ENCODE measurements at places on chromosomes 12 and 14.
A peak's percentile ranks its signal among the peaks of the same experiment; 100 is the strongest.

DNA sequence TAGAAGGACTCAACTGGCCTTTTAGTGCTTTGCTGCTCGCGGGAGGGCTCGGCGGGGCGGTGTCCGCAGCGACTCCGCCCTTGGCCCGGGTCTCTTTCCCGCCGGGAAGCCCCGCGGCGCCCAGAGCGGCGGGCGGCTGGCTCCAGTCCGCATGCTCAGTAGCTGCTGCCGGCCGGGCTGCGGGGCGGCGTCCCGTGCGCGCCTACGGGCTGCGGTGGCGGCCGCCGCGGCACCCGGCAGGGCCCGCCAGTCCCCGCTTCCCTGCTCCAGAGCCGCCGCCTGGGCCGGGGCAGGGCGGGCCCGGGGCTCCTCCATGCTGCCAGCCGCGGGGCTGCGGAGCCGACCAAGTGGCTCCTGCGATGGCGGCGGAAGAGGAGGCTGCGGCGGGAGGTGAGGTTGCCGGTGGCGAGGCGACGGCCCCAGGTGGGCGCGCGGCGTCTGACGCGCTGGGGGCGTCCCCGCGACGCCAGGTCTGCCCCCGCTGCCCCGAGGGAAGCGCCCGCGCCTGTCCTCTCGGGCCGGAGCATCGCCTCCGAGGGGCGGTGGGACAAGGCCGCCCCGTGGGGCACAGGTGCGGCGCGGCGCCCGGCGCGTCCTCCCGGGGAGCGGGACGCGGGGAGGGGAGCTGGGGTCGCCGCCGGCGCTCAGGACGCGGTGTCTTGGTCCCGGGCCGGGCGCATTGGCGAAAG is at the start of gene BMAL2:
BMAL2 (plus strand) TSS at position 123 of the 689 bp plus-strand sequence; CDS start at position 360, 237 bp downstream.
- DNase-seq, result peak; percentile 21

DNA sequence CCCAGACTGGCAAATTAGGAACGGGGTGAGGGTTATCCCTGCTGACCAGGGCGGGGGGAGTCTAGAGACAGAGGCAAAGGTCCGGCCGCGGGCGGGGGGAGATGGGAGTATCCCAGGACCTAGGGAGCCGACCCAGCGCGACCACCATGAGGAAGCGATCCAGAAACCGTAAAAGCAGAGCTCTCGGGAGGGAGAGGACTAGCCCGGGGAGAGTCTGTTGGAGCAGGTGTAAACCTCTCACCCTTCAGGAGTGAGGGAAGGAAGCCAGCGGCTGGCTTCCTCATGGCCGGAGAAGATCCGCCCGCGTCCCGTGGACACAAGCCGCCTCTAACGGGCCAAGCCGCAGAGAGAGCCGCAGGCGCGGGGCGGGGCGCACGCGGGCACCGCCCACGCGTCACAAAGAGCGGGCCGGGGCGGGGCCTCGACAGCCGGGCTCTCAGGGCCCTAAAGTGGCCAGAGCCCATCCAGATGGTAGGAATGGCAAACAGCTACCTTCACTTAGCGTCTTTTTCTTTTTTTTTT is at the start of gene ACRBP:
ACRBP (minus strand) TSS at position 350 of the 522 bp plus-strand sequence; CDS start at position 284, 66 bp downstream.
- DNase-seq, result peak; percentile 18

DNA sequence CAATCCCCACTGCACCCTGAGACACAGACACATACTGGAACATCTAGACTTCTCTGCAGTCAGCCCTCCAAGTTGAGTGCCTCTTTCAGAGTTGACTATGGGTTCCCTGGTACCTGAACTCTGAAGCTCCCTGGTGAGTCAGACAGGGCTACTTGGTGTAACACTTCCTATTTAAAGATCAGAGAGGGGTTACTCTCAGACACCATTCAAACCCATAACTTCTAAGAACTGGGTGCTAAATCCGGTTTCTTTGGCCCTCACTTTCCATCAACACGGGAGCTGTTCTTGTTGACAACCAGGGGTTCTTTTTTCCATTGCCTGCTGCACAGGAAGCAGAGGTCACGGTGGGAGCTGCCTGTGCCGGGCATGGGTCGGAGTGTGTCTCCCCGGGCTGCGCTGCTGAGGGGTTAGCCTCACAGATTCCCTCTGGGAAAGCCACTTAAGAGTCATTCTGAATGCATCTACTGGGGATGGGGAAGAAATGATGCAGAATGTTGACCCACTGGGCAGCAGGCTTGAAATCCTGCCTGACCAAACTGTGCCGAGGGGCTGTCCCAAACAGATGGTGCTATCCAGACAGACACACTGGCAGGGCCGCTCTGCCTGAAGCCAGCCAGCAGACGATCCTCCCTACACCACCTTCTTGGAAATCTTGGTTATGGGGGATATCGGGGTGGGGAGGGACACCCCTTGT is 74.1 kb downstream of the PITPNM2 start:
- DNase-seq, result peak; percentile 29

- DNase-seq, result peak; percentile 57
Observed at GRCh38 chr12:118055144-118055557, 5.8 kb downstream of the WSB2 start.

DNA sequence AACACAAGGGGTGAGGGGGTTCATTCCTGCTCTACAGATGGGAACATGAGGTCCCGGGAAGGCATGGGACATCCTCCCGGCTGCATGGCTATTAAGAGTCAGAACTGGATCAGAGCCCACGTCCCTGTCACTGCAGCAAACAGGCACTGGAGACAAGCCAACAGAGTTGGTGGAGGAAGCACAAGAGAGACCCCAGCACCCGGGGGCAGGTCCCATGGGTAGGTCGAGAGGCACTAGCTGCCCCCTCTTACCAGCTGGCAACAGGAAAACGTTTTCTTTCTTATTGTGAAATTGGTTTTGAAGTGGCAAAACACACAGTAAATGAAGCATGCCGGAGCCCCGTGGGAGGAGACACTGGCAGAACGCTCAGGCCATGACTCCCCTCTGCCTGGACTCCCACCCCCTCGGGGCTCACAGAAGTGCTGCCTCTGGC is 43.6 kb downstream of the SYNE3 start:
- DNase-seq, result no peak

DNA sequence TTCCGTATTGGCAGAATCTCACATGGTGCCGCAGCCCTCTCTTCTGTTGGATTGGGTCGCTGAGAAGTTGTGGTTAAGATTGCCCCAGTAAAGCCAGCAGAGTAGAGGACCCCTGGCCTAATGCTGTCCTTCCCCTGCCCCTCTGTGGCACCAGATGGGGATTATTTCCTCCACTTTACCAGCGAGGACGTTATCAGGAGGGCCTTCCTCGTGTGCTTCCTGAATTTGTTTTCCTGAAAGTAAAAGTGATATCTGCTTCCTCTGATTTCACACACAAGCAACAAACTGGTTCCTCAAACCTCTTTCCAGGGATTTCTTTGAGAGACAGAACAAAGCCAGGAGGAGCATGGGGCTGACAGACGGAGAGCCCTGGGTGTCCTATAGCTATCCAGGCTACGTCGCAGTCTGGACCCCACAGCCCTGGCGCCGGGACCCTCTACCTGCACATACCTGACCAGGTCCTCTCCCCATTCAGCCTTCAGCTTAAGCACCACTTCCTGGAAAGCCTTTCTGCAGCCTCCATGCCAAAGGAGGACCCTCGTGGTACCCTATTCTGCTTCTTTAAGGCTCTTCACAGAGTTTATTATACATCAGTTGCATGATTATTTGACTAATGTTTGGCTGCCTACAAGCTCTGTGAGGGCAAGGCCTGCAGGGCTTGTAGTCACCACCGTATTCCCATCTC is 314.8 kb upstream of the FKBP4 start:
- DNase-seq, result no peak
